HS-5 (cell line): ENCODE measurements at places on chromosomes 11 and 22.

GRCh38 chr11:44708523-44709280 lies 18.1 kb upstream of the TSPAN18 start:
- DNase-seq = no peak

GRCh38 chr11:15920856-15921629 lies 435.3 kb downstream of the SOX6 start:
- DNase-seq = no peak

GRCh38 chr11:65445604-65446445 lies 23.2 kb downstream of the NEAT1 start:
- DNase-seq = peak; percentile 15

DNA sequence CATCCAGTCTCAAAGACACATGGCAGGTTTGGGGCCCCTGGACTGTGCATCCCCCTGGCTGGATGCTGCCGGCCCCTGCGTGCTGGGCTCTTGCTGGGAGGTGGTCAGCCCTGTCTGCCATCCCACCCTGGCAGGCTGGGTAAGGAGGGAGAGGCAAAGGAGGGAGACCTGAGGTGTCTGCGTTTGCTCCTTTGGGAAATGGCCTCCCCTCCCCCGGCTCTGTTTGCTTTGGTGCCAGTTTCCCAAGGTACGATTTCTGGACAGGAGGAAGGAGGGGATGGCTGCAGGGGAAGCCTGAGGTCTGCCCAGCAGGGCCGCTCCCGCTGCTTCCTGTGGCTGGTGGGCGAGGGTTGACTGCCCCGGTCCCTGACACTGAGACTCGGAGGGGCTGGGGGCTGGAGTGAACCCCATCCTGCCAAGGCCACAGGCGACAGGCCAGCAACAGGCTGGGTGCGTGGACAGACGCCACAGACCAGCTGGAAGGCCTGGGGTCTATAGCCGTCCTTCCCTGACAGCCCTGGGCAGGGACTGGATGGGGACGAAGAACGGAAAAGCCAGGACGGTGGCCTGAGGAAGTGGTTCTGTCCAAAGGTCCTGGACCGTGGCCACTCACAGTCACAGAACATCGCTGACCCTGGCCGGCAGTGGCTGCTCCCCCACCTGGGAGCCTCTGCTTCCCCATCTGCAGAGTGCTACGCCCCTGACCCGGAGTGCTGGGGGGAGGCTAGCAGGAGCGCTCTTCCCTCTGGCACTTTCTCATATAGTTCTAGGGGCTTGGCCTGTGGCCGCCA lies 38.0 kb downstream of the OSBPL5 start:
- DNase-seq = no peak

GRCh38 chr22:31923747-31924146 lies 20.6 kb upstream of the YWHAH start:
- DNase-seq = no peak

GRCh38 chr11:82854242-82854641 lies 46.0 kb downstream of the PRCP start:
- DNase-seq = no peak

DNA sequence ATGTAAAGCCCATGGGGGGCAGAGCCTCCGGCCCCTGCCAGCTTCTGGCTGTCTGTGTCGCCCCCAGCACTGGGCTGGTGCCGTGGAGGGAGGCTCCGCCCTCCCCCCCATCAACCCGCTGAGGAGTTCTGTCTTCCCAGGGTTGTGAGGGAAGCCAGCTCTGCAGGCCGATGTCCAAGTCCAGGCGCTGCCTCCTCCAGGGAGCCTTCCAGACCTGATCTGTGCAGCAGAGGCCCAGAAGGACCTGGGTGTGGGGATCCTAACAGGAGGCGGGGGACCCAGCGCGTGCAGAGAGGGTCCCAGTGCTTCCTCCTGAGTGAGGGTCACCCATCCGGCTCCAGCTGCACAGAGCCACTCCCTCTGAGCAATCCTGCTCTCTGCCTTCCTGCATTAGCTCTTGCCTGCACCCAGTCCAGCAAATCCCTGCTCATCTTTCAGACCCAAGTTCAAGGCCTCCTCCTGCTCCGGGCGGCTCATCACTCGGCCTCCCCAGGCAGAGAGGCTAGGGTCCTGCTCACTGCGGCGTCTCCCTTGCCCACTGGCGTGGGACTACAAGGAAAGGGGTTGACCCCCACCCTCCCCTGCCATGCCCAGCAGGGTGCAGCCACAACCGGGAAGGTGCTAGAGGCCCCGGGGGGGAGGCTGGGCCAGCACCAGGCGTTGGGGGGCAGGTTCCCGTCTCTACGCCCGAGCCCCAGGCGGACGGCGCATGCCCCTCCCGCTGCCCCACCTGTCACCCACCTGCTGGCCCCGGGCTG lies 16.4 kb downstream of the PRR33 start:
- DNase-seq = no peak

DNA sequence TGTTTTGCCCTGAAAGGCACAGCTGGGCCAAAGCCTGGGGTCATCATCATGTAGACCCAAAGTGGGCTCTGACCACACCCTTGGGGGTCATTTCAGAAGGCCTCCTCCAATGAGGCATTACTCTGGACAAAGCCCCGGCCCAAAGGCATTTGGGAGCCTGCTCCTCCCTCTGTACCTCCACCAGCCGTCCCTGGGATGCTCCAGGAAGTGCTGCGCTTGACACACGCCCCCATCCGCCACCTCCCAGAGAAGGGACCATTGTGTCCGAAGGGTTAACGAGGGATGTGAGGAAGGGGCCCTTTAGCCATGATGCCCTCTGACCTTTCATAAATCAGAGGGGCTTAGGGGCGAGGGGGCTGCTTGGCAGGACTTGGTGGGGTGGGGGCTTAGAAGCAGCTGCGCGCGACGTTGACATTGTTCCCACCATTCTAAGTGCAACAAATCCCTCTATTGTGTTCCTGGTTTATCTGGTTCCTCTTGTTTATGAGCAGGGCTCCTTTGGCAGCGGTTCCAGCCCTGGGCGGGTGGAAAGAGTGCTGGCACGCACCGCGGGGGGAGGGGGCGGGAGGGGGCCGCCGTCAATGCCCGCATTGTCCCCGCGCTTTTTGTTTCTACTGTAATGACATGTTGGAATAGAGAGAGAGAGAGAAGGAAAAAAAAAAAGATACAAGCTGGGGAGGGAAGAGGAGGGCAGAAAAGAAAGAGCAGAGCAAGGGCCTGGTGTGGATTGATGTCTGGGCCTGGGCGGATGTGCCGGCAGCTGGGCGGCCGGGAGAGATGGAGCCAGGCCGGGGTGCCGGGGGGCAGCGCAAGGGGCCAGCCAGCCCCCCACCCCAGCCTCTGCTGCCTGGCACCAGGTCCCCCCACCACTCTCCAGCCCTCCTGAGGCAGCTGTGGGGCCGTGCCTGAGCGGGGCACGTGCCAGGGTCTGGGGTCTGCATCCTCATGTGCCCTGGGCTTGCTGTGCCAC lies 32.1 kb upstream of the SOX10 start:
- DNase-seq = no peak

DNA sequence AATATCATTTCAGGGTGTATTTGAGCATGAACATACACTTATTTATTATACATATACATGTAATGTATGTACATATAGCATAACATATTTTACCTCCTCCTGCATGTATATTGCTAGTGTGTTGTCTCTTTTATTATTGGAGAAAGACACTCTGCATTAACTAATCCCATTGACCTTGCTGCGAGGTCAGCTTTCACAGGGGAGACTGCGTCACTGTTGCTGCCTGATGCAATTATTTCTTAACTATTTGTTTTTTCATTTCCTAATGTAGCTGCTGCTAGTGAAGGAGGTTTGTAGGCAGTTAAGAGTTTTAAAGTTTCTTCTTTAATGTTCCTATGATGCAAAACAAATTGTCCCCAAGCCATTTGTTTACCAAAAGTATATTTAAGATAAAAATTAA lies 185.4 kb upstream of the CNTN5 start:
- DNase-seq = no peak
